Fibroblast of skin of left quadriceps (primary cell): ENCODE measurements at places on chromosomes 1 and 21.

DNA sequence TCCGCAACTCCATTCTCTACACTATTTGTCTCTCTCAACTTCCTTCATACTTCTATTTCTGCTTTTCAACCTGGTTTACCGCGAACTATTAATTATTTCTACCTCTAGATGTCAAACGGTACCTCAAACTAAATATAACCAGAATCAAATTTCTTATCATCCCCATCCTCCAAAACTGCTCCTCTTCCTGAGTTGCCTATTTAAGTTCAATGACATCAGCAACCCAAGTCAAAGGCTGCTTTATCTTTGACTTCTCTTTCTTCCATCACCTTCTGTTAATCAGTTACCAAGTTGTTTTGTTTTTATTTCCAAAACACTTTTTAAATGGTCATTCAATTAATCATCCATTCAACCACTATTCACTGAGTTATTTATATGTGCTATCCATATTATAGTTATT is 171.9 kb downstream of the COL24A1 start:
- DNase-seq: no peak

DNA sequence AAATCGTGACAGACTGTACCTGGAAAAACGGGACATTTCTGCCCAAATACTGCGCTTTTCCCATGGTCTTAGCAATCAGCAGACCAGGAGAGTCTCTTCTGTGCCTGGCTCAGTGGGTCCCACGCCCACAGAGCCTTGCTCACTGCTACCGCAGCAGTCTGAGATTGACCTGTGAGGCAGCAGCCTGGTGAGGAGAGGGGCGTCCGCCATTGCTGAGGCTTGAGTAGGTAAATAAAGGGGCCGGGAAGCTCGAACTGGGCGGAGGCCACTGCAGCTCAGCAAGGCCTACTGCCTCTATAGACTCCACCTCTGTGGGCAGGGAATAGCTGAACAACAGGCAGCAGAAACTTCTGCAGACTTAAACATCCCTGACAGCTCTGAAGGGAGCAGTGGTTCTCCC is 203.1 kb downstream of the DENND1B start:
- DNase-seq: no peak

DNA sequence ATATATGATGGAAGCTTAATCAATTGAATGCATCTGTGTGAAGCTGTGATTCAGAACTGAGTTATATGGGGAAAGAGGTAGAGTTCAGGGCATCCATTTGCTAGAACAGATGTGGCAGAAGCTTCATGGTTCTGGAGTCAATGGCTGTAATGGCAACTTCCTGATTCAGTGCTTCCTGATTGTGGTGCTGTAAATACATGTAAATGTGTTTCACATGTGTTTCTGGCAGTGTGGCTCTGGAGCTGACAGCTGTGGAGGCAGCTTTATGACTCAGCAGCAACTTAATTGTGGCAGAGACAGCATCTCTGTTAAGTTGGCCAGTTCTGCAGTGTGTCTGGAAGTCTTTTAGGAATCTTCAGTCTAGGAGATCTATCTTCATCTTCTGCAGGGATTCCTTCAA is 226.6 kb upstream of the ZRANB2 start:
- peak; percentile 87 for DNase-seq

DNA sequence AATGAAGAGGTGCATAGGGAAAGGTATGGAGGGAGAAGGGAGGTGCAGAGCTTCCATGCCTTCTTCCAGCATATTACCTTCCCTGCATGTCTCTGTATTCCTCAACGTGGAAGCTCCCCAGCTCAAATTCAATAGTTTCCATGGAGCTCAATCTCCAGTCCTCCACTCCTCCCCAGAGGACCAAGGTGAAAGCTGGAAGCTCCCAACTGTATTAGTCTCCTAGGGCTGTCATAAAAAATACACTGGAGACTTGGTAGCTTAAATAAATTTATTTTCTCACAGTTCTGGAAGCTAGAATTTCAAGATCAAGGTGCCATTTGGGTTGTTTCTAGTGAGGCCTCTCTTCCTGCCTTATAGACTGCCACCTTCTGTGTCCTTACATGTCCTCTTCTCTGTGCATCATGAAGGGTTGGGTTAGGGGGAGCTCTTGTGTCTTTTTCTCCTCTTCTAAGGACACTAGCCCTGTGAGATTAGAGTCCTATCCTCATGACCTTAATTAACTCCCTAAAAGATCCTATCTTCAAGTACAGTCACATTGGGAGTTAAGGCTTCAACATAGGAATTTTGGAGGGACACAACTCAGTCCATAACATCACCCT is 21.9 kb upstream of the RABGGTB start:
- DNase-seq: no peak

DNA sequence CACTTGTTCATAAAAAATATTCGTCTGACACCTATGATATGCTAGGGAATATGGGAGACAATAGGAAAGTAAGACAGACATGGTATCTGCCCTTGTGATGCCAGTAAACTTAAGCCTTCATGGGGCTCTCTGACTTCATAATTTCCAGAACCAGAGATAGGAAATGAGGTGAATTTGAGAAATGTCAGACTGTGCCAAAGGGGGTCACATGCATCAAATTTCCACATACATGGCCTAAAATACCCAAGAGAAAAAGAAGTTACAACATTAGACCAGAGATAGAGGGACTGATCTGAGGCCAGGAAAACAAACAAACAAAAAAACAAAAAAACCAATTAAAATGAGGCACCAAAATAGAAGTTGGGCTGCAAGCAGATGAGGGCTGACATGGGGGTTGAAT is 75.7 kb downstream of the DISC1 start:
- DNase-seq: no peak

DNA sequence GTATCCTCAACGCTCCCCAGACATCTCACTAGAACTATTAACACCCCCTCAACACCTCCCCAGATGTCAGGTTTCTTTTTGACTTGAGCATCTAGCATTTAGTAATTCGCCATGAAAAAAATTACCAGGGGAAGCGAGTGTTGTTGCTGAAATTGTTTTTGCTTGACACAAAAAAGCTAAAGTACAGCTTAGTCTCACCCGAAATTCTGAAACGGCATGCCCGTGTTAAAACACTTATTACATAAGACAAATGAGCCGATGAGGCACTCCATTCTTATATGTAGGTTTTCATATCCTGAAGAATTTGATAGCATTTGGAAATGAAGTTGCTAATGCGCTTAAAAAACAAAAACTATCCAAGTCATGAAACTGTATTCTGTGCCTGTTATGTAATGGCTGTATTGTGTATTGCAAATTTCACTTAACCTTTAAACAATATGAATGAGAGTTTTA is 1.3 kb upstream of the NRIP1 start:
- no peak for DNase-seq

- DNase-seq: no peak
Measured at GRCh38 chr1:34338871-34339270, 162.2 kb downstream of the C1orf94 start.

DNA sequence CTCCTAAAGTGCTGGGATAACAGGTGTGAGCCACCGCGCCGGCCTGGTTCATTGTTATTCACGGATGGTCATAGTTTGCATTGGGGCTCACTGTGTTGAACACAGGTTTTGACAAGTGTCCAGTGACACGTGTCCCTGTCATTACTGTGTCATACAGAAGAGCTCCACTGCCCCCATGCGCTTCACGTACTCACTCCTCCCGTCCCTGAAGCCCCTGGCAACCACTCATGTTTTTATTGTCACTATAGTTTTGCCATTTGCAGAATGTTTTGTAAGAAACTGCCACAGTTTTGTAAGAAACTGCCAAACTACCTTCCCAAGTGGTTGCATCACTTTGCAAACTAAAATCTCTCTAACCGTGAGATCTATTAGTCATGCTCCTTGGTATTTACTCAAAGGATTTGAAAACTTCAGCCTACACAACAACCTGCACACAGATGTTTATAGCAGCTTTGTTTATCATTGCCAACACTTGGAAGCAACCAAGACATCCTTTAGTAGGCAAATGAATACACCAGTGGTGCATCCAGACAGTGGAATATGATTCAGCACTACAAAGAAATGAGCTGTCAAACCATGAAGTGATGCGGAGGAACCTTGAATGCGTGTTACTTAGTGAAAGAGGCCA is 163.2 kb upstream of the COL6A1 start:
- peak; percentile 54 for DNase-seq

- DNase-seq: no peak
Measured at GRCh38 chr1:2212274-2212531, 15.9 kb upstream of the SKI start.

- peak; percentile 94 for DNase-seq
Measured at GRCh38 chr21:26587736-26588201, 14.7 kb upstream of the CYYR1 start.

- no peak for DNase-seq
Measured at GRCh38 chr1:56638248-56638647, 6.9 kb upstream of the PRKAA2 start.

DNA sequence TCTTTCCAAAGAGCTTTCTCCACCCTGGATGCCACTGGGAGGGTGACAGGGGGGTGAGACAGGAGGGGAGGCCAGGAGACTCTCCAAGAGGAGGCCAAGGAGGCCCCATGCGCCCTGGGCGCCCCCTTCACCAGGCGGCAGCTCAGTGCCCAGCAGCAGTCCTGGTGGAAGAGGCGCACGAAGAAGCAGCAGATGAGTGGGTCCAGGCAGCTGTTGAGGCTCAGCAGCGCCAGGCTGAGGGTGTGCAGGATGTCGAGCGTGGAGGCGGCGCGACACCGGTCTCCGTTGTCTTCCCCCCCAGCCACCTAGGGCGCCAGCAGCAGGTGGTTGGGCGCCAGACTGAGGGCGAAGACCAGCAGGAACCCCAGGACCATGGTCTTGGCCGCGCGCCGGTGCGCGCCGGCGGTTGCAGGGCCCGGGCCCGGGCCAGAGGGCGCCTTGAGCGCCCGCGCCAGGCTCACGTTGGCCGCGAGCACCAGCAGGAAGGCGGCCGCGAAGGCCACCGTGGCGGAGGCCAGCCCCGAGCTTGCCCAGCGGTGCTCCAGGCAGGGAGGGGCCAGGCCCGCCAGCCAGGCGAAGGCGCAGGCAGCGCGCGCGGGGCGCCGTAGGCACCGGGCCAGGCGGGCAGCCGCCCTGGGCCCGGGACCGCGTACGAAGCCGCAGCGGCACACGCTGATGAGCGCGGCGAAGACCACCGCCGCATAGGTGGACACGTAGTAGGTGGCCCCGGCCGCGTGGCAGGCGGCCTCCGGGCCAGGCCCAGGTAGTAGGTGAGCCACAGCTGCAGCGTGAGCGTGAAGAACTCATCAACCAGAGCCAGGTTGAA is 8.6 kb downstream of the TMEM35B start:
- no peak for DNase-seq

DNA sequence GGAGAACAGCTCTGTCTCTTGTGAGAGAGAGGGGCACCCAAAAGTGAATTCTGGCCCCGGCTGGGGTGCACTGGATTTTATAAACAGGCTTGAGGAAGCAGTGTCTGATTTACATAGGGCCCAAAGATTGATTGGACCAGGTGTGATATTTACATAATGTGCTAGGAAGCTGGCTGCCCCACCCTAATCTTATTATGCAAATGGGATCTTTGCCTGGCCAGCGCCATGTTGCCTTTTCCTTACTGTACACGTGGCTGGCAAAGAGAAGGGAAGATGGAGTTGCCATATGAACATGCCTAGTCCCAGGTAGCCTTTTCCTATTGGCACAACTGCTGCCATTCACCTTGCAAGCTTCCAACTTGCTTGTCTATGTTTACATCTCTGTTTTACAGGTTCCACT is 29.0 kb upstream of the CFHR4 start:
- DNase-seq: no peak

DNA sequence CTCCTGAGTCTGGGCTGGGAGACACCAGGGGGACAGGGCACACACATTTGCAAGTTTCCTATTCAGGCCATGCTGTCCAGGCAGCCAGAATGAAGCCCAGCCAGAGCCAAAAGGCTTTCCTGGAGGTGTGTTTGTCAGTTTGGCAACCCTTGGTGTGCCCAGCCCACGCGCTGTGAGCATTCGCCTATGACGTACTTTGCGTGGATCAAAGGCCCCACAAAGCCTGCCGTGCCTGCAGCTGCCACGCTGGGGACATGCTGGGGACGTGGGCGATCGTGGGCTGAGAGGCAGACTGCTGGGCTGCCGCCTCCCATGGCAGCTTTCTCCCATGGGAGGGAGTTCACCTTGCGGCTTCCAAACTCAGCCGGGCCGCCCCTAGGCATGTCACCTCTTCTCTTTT is 57.5 kb downstream of the CD247 start:
- DNase-seq: no peak

DNA sequence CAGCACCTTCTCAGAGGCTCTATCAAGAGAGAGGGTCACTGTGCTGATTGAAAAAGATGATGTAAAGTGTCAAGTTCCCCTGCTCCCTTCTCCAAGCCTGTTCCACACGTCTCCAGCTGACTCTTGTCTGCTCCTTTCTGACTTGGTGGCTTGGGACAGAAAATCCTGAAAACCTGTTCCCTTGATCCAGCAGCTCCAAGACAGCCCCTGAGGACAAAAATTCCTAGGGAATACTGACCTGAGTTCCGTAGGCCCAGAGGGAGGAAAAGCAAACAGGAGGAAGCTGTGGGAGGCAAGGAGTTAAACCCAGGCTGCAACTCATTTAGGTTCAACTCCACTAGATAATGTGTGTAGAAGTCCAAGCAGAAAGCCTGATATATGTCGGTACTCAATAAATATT is 42.1 kb upstream of the ATP2B4 start:
- DNase-seq: no peak

DNA sequence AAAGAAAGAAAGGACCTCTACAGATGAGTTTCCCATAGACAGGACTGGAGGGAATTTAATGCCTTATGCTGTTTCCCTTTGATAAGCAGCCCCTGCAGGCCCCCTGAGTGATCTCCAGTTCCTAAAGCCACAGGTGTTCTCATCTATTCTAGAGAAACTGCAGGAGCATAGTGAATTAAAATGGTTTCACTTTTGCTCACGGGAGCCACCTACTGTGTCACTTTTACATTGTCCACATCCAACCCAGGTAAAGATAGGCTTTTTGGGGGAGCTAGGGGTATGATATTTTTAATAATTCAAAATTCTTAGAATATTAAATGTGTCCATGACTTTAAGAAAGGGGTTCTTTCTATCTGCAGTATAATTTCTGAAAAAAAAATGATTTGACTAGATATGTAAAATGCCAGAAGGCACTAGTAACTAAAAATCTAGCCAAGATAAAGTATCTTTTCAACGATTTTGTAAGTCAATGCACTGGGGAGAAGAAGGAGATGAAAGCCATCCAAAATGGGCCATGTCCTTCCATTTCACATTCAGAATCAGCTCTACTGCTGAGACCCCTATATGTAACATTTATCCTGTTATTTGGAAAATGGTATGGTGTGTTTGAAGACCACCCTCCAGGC is 267.3 kb upstream of the DUSP10 start:
- DNase-seq: no peak

GRCh38 chr1:180141381-180141934 is 13.2 kb upstream of the QSOX1 start:
- DNase-seq: no peak

DNA sequence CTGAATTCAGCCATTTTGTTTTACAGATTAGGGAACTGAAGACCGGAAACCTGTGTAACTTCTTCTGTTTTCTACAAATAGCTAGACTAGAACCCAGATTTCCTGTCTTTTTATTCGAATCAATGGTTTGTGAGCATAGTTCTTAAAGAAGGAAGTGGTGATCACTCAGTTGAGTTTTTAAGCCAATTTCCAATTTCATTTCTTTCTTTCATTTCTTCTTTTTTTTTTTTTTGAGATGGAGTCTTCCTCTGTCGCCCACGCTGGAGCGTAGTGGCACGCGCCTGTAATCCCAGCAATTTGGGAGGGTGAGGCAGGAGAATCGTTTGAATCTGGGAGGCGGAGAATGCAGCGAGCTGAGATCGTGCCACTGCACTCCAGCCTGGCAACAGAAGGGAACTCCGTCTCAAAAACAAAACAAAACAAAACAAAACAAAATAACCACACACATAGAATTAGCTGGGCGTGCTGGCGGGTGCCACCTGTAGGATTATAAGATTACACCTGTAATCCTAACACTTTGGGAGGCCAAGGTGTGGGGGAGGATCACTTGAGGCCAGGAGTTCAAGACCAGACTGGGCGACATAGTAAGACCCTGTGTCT is 3.0 kb upstream of the MDM4 start:
- no peak for DNase-seq
